Mesothelial cell of epicardium (in vitro differentiated cells): ENCODE measurements at places on chromosomes 2 and 18. TPM values are rescaled to one million over a fixed set of nuclear protein-coding genes. Genes with fewer than 3 reads are reported as not detected.

Gene C2orf81
- 4.7 to 8.8 TPM (median 6.0 TPM) in 3 replicates for total RNA-seq

Gene DNAJC5G
- total RNA-seq = 0.18 to 0.27 TPM in 2 of 3 replicates, not detected in the other

Gene MBP
- 19.1 to 20.8 TPM (median 20.6 TPM) in 3 replicates for total RNA-seq

Gene MERTK
- total RNA-seq = 25.1 to 27.3 TPM (median 27.1 TPM) in 3 replicates

- DNase-seq = no peak
Observed at GRCh38 chr2:218209078-218209477, 7.9 kb upstream of the ARPC2 start.

DNA sequence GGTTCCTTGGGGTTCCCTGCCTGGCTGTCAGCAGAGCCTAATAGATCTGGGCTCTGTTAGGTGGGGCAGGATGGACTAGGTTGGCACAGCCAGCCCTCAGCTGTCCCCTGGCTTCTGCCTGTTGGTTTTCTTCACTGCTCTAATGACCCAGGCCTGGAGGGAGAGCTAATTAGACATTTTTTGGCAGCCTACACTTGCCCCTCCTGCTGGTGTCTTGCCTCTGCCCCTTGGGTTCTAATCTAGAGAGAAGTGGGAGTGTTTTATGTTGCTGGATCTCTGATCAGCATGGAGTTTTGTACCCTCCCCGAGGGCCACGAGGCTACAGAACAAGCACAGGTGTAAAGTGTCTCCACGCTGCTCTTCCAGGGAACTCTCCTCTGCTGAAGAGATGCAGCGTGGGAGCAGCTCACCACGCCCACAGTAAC is 199.4 kb upstream of the RASGRP3 start:
- no peak for DNase-seq

- DNase-seq = no peak
Observed at GRCh38 chr2:196271795-196272194, 100.4 kb upstream of the STK17B start.

GRCh38 chr2:60570251-60570650 is 16.8 kb upstream of the BCL11A start:
- no peak for DNase-seq
